AG08396 (cell line): ENCODE measurements at places on chromosomes 1 and 21.

DNA sequence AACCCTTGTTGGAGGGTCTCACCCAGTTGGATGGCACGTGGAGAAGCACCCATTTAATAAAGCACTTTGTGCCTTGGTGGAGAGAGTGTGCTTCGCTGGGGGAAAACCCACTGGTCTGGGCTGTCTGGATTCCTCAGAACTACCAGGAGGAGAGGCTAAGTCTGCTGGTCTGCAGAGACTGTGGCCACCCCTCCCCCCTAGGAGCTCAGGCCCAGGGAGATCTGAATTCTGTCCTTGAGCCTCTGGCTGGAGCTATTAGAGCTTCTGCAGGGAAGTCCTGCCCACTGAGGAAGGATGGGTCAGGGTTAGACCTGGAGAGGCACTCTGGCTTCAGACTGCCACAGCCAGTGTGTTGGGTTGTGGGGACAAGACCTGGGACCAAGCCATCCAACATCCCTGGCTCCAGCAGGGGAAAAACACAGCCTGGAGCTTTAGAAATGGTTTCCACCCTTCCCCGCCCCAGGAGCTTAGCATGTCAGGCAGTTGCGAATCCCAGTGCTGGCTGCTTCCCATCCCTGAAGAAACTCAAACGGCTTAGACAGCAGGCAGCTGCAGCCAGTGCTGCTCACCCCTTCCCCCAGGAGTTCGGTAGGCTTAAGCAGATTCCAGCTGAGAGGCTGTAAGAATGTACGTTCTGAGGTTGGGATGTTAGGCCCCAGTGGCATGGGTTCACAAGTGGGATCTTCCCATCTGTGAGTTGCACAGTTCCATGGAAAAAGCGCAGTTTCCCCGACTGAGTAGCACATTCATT lies 288.3 kb downstream of the TGFB2 start:
- no peak for DNase-seq

DNA sequence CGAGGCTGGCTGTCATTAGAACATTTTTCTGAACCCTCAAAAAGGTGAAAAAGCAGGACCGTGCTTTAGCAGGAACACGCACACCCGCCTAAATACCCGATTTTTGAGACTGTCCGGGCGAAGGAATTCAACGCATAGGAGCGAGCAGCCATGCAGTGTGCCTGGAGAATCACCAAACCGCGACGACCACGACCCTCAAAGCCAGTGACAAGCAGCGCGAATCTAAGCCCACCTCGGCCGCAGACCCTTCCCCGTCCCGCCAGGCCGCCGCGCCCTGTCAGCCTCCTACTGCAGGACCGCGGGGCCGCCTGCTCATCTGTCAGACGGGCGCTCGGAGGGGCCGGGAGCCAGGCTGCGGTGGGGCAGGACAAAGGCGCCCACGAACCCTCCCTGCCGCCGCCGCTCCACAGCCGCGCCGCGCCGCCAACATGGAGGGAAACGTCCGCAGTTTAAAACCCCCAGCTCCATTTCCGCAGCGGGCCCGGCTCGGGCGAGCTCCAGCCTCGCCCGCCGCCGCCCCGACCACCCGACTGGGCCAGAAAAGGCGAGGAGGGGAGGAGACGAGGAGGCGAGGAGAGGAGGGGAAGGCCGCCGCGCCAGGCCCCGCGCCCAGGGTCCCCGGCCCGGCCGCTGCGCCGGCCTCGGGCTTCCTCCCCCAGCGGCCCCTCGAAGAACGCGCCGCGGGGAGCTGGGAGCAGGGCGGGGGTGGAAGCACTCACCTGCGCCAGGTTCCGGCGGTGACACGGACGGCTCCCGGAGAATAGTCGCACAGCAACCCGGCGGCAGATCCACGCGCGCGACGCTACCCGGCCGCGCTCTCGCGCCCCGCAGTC lies at the start of gene LBR:
LBR (minus strand) TSS at position 804 of the 833 bp plus-strand sequence. CDS start 3,963 bp downstream, outside the sequence.
- peak; percentile 57 for DNase-seq

GRCh38 chr1:81654147-81654546 lies 146.6 kb upstream of the ADGRL2 start:
- DNase-seq: no peak

GRCh38 chr1:218692808-218693207 lies 347.7 kb downstream of the TGFB2 start:
- no peak for DNase-seq

- DNase-seq: peak; percentile 22
These were observed 90.8 kb downstream of the GTF2B start for GRCh38 chr1:88800382-88801051.
